ENCODE measurements at places on chromosomes 6 and 20.
A peak's percentile ranks its signal among the peaks of the same experiment; 100 is the strongest.

GRCh38 chr6:1310628-1311399, 1.1 kb upstream of the FOXQ1 start:
- no peak for DNase-seq

- DNase-seq: no peak
Measured at GRCh38 chr20:53292347-53292746, 301.3 kb downstream of the ZNF217 start.

- DNase-seq: no peak
Measured at GRCh38 chr6:139355777-139356445, 18.5 kb downstream of the CITED2 start.

GRCh38 chr20:48892049-48892470, 29.5 kb upstream of the ARFGEF2 start:
- no peak for DNase-seq

- DNase-seq: no peak
Measured at GRCh38 chr20:32456869-32457478, 98.8 kb downstream of the ASXL1 start.

GRCh38 chr6:114764866-114765265, 422.0 kb upstream of the HS3ST5 start:
- no peak for DNase-seq

GRCh38 chr6:26342106-26343004, 22.6 kb upstream of the BTN3A2 start:
- peak; percentile 66 for DNase-seq

GRCh38 chr6:111129013-111129412, 41.7 kb downstream of the SLC16A10 start:
- DNase-seq: no peak

DNA sequence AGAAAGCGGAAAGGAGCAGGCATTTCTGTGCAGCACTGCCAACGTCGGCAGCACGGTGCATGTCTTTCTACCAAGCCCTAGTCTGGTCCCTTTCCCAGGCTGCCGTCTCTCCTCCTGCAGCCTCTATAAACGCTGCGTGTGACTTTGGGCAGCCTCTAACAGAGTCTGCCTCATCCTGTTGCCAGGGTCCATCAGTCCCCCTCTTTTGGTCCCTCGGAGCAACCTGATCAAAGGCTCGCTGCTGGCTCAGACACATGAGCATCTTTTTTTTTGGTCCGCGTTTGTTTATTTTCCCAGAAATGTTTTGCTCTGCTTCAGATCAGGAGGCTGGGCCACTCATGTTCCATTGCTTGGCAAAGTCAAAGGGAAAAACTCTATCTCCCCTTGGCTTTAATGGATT, 166.8 kb upstream of the CST7 start:
- no peak for DNase-seq

- no peak for DNase-seq
Measured at GRCh38 chr6:34018961-34019606, 126.8 kb downstream of the GRM4 start.

- DNase-seq: no peak
Measured at GRCh38 chr6:77143659-77144447, 319.4 kb downstream of the HTR1B start.

DNA sequence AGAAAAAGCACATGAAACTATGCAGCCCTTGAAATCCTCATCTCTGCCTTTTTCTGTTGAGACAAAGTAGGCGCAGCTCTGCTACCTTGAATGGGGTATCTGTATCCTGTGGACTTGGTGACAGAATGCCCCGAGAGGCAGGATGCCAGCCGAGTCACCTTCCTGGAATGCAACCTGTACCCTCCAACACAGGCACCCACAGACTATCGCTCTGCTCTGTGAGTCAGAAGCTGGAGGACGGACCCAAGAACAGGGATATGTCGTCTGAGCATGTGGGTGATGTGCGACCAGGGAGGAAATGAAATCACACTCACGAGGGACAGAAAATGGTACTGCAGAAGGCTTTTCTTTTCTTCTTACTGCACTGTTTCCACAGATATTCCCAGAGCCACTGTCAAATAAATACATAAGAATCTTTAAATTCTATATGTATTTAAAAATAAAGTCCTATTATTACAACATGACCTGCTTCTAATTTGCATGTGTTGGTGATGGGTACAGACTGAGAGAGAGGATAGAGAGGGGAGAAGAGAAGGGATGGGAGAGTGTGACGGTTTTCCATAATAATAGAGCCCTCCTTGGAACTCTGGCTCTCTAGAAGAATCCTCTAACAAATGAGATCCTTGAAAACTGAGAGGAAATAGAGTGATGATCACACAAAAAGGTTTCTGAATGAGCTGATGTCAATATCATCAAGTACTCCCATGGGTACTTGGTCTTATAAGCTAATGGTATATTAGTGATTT, 308.1 kb downstream of the FOXC1 start:
- peak; percentile 81 for DNase-seq

GRCh38 chr6:139361211-139361610, 13.2 kb downstream of the CITED2 start:
- DNase-seq: no peak

GRCh38 chr6:163772701-163773100, 358.2 kb downstream of the QKI start:
- DNase-seq: no peak

- peak; percentile 90 for DNase-seq
Measured at GRCh38 chr6:106339334-106340029, 13.9 kb upstream of the ATG5 start.

DNA sequence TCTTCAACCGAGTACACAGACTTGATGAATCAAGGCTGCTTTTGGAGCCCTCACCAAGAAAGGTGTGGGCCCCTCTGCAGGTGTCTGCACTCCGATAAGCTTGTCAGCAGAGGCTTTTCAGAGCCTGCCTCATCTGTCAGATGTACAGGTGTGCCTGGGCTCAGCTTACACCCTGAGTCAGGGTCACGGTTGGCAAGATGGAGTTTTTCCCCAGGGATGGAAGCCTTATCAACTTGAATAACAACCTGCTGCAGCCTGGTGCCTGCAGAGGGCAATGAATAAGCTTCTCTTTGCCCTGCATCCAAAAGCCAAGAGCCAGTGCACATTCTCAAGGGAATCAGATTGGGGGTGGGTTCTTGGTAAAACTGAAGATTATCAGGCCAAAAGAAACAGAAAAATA, 427.1 kb downstream of the CD83 start:
- no peak for DNase-seq

- no peak for DNase-seq
Measured at GRCh38 chr6:16414205-16414604, 175.8 kb downstream of the GMPR start.

DNA sequence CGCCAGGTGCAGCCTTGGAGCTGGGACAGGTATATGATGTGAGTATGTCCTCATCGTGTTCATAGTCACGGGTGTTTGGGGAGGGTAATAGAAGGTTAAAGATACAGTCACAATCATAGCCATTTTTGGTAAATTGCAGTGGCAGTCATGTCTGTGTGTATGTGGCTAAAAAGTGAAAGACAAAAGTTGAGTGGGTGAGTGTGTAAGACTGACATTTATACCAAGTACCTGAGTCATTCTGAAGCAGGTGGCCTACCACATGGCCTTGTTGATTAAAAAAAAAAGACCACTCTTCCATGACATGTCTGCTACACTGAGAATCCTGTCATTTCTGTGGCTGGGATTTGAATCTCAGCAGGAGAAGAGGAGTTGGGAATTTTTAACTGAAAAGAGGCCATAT, 181.9 kb downstream of the SCP2D1 start:
- no peak for DNase-seq

DNA sequence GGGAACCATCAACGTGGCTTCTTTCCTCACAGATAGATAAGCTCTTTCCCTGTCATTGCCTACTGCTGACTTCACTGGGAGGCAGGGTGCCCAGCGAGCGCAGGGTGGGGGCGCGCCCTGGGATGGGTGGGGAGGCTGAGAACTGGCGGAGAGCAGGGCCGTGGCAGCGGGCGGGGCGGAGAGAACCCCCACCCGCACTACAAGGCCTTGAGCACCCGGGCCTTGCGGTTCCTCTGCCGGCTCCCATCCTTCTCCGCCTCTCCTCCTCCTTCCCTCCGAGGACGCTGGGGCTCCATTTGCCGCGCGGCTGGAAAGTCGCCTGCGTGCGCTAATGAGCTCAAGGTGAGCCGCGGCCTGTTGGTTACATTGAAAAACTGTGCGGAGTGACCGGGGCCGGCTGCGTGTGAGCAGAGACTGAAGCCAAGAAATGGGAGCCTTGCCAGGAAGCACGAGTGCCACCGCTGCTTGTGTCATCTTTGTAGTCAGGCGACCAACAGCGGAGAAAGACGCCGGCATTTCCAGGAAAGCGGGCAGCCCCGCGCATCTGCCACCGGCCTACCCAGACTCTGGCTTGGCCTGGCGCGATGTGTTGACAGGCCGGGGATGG, 963.5 kb upstream of the SLC35B3 start:
- DNase-seq: no peak

GRCh38 chr6:138529478-138529877, 30.2 kb upstream of the NHSL1 start:
- DNase-seq: no peak

- peak; percentile 87 for DNase-seq
Measured at GRCh38 chr20:63536997-63537524, at the start of gene PTK6. Gene PTK6, minus strand, starts transcription at chr20:63537376. Its CDS starts 62 bp downstream, at chr20:63537314.

- peak; percentile 26 for DNase-seq
Measured at GRCh38 chr20:58179432-58180099, 48.9 kb downstream of the ANKRD60 start.

All from RKO (cell line).